ENCODE measurements at places on chromosomes 4 and X.

- DNase-seq: no peak
These were observed 156.1 kb downstream of the GRXCR1 start for GRCh38 chr4:43048570-43048969.

- peak; percentile 23 for DNase-seq
These were observed 264.3 kb downstream of the RAPGEF2 start for GRCh38 chr4:159366966-159367780.

DNA sequence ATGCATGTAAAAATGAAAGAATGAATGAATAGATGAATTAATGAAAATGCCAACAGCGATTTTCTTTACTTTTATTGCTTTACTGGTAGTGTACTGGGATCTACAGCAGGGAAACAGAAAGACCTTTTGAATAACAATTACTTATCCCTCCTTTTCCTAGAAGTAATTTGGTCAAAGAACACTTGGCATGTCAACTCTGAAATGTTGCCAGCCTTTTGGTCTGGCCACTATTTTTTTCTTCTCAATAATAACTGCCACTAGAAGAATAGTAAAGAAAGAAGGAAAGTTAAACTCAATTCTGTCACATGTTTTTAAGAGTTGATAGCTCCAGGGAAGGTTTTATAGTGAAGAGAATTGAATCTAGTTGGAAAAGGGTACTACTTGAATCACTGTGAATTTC is 52.9 kb downstream of the EPHA5 start:
- no peak for DNase-seq

- DNase-seq: no peak
These were observed 233.0 kb downstream of the DKK2 start for GRCh38 chr4:106803083-106803482.

DNA sequence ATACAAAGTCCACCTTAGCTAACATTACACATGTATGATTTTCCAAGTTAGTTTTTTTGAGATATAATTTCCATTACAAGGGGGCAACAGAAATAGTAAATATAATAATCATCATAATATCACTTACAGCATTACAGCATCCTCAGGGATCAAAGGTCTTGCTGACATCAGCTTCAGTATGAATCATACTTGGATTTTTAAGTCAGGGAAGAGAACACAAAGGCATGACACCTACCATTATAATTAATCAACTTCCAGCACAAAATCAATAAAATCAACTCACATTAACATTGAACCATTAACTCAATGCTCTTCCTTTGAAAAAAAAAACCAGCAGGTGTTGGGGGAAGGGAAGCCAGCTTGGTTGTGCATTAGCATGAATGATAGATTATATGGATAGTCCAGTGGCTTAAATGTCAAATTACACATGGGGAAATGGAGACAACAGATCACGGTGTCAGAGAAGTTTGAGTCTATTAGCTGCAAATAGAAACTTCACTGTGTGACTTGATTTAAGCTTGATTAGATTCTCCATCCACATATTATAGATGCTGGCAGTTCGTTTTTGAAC is 66.9 kb upstream of the CAPN6 start:
- DNase-seq: no peak

- DNase-seq: no peak
These were observed 335.7 kb upstream of the FSTL5 start for GRCh38 chr4:162499478-162499877.

DNA sequence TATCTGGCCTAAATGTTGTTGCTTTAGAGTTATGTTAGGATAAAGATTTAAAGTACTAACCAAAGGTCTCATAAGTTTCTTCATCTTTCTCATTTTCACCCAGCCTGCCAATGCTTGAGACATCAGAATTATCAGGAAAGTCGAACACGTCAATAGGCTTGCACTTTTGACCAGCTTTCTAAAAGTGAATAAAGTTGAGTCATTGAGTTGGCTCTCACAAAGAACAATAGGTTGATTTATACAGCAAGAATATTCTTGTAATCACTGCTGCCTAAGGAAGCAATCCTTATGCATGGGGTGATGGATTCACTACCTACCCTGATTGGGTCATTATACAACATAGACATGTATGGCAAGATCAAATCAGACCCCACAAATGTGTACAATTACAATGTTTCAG is 5.0 kb downstream of the CENPU start:
- DNase-seq: peak; percentile 9

DNA sequence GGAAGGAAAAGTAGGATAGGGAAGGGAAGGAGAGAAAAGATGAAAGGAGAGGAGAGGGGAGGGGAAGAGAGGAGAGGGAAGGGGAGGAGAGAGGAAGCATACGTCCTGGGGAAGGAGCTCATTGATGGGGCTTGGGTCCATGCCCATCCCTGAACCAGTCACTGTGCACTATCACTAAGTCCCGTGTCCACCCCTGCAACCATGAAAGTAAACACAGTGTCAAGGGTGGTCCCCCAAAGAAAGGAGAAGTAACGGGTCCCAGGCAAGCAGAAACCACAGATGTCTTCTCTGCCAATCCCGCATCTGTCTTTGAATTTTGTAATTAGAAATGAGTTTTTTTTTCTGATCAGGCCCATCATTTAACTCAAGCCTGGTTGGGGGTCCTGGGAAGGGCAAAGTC is 55.2 kb downstream of the LGI2 start:
- DNase-seq: no peak

GRCh38 chrX:53317365-53318069 is 36.1 kb upstream of the IQSEC2 start:
- peak; percentile 54 for DNase-seq

GRCh38 chr4:165834116-165834515 is 38.9 kb upstream of the TLL1 start:
- no peak for DNase-seq

DNA sequence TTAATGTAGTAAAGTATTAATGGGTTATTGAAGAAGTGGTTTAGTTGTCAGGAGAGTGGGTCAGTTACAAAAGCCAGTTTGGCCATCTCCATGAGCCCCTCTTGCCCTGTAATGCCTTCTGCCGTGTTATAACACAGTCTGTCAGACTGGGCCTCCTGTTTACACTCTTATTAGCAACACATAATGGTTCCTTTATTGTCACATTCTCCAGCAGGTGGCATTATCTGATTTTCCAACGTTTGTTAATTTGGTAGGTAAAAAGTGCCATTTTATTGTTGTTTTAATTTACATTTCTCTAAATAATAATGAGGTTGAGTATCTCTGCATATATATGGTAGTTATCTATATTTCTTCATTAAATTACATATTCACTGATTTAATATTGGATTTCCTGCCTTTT is 560.8 kb downstream of the FGF13 start:
- no peak for DNase-seq

DNA sequence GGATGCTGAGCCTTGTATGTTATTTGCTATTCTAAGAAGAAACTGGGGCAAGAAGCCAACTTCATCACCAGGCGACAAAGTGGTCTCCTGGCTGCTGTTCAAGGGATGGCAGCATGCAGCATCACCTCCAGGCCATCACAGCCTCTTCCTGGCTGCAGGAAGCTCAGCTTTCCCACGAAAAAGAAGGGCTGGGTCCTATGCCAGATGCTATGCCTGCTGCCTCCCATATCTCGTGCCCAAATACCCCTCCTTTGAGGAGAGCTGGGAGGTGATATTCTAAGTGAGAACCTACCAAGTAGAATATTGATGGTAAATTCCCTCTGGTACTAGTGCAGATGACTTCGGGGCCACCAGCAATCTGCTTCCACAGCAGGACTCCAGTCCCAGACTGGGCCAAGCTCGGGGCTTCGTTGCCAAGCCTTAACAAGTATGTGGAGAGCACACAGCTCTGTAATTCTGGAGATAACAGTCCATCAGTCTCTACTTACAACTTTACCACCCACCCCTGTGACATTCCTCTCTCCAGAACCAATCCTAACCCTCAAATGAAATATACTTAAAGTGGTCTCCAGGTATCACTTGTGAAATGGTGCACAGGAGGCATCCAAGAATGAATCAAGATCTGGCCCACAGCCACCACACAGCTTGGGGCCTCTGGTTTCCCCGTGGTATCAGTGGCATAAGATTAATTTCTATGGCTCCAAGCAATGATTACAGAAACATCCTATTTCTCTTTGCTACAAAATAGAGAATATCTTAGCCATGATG is 149.3 kb downstream of the PALLD start:
- DNase-seq: peak; percentile 59

GRCh38 chr4:54992266-54992665 is 133.1 kb downstream of the KDR start:
- peak; percentile 1 for DNase-seq

DNA sequence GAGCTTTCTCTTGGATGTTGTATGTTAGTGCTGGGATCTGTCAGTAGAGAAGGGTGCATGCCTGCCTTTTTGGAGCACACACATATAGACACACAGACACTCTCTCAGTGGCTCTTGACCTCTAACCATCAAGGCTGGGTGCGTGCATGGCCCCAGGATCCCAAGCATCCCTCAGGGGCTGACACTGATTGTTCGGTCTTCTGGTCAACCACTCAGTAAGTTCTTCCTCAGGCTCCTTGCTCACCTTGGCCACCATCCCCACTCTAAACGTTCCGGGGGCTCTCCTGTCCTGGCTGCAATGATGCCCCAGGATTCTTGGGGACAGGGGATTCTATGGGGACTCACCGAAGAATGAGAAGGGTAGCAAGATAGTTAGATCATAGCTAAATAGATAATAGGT is 179.6 kb downstream of the SHOX start:
- no peak for DNase-seq

DNA sequence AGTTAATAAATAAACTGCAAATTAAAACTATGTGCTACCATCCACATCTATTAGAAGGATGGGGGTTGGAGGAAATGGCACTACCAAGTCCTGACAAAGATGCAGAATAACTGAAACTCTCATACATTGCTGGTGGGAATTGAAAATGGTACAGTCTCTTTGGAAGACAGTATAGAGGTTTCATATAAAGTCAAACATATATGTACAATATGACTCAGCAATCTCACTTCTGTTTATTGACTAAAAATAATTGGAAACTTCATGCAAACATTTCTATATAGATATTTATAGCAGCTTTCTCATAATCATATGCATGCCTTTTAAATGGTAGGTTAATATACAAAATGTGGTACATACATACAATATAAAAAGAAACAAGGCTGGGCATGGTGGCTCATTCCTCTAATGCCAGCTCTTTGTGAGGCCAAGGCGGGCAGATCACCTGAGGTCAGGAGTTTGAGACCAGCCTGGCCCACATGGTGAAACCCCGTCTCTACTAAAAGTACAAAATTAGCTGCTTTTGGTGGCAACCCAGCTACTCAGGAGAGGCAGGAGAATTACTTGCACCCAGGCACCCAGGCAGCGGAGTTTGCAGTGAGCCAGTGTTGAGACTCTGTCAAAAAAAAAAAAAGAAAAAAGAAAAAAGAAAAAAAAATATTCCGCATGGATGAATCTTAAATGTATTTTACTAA is 225.0 kb upstream of the CXXC4 start:
- no peak for DNase-seq

- DNase-seq: no peak
These were observed 31.4 kb downstream of the DOK7 start for GRCh38 chr4:3494462-3494871.

- DNase-seq: peak; percentile 31
These were observed 126.5 kb downstream of the REELD1 start for GRCh38 chr4:146340798-146341197.

DNA sequence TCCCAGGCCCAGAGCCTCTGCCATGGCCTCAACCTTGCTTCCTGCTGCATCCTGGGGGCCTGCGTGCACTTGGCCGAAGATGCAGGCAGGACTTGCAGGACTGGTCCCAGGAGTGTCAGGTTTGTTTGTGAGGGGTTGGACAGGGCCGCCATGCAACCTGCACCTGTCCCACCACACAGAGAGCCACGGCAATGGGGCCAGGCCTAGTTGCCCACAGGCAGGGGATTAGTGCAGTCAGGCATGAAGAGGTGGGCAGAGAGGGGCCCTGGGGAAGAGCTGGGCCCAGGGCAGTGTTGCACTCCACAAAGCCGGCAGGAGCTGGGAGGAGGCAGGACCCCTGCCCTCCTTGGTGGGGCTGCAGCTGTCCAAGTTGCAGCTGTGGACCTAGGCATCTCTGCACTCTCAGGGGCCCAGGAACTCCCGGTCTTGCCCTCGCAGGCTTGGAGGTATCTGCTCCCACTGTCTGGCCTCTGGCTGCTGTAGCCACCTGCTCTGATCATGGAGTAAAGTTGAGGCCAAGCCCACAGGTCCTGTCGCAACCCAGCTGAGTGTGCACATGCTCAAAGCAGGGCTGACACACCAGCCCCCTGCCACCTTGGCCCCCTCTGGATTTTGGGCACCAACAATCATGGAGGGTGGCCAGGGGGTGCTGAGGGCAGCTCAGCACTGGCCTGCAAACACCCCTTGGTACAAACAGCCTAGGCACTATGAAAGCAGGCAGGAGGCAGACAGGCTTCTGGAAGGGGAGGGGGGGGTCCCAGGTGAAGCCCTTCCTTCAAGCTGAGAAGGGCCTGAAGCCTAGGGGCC is 190.4 kb upstream of the PCDH10 start:
- no peak for DNase-seq

DNA sequence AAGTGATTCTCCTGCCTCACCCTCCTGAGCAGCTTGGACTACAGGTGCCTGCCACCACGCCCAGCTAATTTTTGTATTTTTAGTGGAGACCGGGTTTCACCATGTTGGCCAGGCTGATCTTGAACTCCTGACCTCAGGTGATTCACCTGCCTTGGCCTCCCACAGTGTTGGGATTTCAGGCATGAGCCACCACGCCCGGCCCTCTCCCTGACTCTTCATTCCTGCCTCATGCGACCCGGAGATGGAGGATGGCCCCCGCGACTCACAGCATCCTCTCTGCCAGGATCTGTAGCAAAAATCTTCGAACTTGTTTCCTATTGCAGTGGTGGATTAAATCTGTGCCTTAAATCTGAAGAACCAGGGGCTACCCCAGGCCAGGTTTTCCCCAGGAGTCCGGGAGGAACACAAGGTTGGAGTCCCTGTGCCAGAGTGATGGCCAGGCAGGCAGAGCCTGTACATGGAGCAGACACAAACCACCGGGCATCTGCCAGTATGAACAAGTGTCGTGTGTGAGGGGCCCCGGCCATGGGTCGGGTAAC is 11.5 kb downstream of the CPLX1 start:
- DNase-seq: no peak

GRCh38 chr4:94544811-94545210 is 93.1 kb downstream of the PDLIM5 start:
- no peak for DNase-seq

DNA sequence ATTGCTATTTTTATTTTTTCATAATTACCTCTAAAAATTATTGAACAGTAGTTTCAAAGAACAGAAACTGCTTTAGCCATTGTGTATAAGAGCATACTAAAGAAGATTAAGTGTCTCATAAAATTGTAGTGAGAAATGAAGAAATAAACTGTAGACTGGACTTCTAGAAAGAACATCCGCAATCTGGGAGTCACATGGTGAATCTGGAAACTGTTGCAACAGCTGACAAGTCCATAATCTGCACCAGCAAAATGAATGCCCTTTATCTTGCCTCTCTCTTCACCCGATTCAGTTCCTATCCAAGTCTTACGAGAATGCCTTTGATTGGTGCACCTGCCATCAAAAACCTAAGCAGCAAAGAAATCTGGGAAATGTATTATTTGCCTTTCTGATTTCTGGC is 312.9 kb downstream of the NAF1 start:
- no peak for DNase-seq

GRCh38 chrX:87525771-87526229 is 8.2 kb downstream of the KLHL4 start:
- DNase-seq: peak; percentile 61

Measured in RPMI7951 (cell line).